ENCODE measurements at places on chromosomes 7 and 10.

DNA sequence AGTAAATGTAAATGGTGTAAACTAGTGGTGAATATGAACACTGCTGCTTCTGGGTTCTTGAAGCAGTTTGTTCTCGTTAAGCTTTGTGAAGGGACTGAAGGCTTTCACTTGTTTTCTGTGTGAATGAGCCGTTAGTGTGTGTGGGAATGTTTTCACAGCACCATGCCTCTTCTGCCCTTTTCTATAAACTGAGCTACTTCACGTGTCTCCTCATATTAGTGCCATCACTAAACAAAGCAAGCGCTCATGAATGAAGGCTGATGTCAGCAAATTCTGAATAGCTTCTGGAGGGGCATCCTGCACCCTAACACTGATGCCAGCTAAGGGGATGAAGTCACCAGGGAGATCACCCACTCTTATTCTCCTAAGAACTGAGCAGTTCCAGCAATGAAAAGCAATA, 205.6 kb upstream of the ETV1 start:
- DNase-seq, result no peak

- DNase-seq, result peak; percentile 83
These were observed 167.7 kb upstream of the TCF7L2 start for GRCh38 chr10:112782200-112782907.

- no peak for DNase-seq
These were observed 606.3 kb upstream of the FZD8 start for GRCh38 chr10:36248304-36248981.

- DNase-seq, result no peak
These were observed 307.9 kb downstream of the SNX13 start for GRCh38 chr7:17632384-17632783.

DNA sequence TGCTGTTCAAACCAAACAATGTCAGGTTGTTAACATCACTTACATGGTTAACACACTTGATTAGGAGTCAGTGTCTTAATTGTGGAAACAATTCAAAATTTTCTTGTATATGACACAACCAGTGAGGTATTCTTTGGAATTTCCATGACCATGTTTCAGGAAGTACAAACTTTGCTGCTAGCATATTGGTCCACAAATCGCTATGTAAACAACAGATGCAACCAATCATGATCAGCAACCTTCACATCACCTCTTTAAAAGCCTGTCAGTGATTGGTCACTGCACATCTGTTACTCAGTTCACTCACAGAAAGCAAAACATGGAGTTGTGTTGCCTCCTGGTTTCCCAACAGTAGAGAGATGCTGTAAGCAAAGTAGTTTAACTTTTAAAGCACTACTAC, 108.9 kb upstream of the FAM3C start:
- DNase-seq, result no peak

- DNase-seq, result peak; percentile 18
These were observed 179.8 kb upstream of the CSTF2T start for GRCh38 chr10:51879238-51879637.

DNA sequence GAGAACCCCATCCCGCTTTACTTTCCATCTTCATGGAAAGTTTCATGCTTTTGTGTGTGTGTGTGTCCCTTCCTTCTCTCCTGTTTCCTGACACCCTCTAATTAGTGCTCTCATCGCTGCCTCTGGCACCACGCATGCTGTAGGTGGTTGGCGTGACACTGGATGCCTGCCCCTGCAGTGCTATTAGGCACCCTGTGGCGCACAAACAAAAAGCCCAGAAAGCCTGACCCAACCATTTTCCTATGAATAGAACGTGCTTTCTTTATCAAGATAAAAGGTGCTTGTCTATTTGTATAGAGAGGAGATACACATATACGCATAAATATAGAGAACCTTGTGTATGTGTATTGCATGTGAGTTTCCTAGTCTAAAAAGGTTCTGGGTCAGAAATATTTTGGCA, 120.8 kb upstream of the CDCA7L start:
- no peak for DNase-seq

DNA sequence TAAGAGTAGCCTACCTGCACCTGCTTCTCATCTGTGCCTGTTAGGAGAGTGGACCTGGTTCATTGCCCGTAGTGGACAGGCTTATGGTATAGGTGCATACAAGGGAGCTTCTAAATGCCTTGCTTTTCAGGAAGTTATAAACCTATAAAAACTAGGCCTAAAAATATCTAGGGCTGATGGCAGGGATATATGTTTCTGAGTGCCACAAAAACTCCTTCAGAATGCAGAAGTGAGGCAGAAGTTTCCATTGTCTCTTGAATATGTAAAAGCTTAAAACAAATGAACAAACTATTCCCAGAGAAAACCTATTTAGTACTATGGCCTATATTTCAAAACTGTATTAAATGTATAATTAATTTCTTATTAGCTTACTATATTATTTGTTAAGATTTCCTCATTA, 91.8 kb downstream of the RNLS start:
- DNase-seq, result no peak

All from psoas muscle (tissue), 8 donors.